Cardiac atrium fibroblast (primary cell): ENCODE measurements at places on chromosomes 16 and 17. TPM values are rescaled to one million over a fixed set of nuclear protein-coding genes. Genes with fewer than 3 reads are reported as not detected.

The TP53TG3B gene
- 0.16 TPM in 1 of 2 replicates, not detected in the other for total RNA-seq

The PIRT gene
- not detected in 2 replicates for total RNA-seq

The RMI2 gene
- total RNA-seq: 3.4 and 9.4 TPM in 2 replicates

The SDR42E1 gene
- total RNA-seq: not detected in 2 replicates

The CTRL gene
- 0.18 and 0.81 TPM in 2 replicates for total RNA-seq

The MYO15A gene
- 0.49 and 0.72 TPM in 2 replicates for total RNA-seq

The ANKRD40CL gene
- not detected in 2 replicates for total RNA-seq

The NUDT16L1 gene
- 13.6 and 19.1 TPM in 2 replicates for total RNA-seq

The CHST5 gene
- total RNA-seq: not detected in 2 replicates

The C16orf92 gene
- total RNA-seq: not detected in 2 replicates

The MT3 gene
- total RNA-seq: 0.81 TPM in 1 of 2 replicates, not detected in the other

The STH gene
- not detected in 2 replicates for total RNA-seq

The AANAT gene
- 0.49 TPM in 1 of 2 replicates, not detected in the other for total RNA-seq

The ENPP7 gene
- not detected in 2 replicates for total RNA-seq

The WRAP53 gene
- 4.7 and 7.9 TPM in 2 replicates for total RNA-seq

The PERCC1 gene
- total RNA-seq: not detected in 2 replicates

The CLEC19A gene
- total RNA-seq: not detected in 2 replicates

The ITGA2B gene
- total RNA-seq: 0.54 TPM in 1 of 2 replicates, not detected in the other
